Stimulated activated CD4-positive, alpha-beta T cell treated with anti-CD3 and anti-CD28 coated beads, Interleukin-2, amount 100 ng/mL, for 48 hours (primary cell): ENCODE measurements at places on chromosomes 13 and 19.

GRCh38 chr13:38703255-38703654 lies 16.4 kb downstream of the FREM2 start:
- no peak for DNase-seq

- DNase-seq: no peak
Measured at GRCh38 chr19:18390065-18390907, 4.3 kb downstream of the GDF15 start.

- DNase-seq: no peak
Measured at GRCh38 chr13:45206340-45206739, 5.5 kb upstream of the KCTD4 start.

DNA sequence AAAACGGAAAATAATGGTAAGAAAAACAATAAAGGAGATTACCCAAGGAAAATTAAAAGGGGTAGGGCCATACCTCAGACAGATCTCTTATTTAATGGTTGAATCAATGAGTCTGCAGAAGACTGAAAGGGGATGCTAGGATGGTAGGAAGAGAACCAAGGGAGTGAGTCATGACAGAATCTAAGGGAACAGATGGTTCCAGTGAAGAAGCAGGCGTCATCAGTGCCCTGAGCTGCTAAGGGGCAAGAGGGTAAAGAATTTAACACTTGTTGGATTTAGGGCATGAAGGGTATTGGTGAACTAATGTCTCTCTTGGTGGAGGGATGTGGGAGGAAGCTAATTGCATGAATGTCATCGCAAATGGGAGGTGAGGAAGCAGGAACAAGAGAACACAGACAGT lies 329.2 kb upstream of the TSHZ3 start:
- DNase-seq: no peak

- no peak for DNase-seq
Measured at GRCh38 chr13:107865318-107865575, 350.1 kb downstream of the LIG4 start.

- no peak for DNase-seq
Measured at GRCh38 chr19:14000691-14001375, 5.3 kb downstream of the RFX1 start.

DNA sequence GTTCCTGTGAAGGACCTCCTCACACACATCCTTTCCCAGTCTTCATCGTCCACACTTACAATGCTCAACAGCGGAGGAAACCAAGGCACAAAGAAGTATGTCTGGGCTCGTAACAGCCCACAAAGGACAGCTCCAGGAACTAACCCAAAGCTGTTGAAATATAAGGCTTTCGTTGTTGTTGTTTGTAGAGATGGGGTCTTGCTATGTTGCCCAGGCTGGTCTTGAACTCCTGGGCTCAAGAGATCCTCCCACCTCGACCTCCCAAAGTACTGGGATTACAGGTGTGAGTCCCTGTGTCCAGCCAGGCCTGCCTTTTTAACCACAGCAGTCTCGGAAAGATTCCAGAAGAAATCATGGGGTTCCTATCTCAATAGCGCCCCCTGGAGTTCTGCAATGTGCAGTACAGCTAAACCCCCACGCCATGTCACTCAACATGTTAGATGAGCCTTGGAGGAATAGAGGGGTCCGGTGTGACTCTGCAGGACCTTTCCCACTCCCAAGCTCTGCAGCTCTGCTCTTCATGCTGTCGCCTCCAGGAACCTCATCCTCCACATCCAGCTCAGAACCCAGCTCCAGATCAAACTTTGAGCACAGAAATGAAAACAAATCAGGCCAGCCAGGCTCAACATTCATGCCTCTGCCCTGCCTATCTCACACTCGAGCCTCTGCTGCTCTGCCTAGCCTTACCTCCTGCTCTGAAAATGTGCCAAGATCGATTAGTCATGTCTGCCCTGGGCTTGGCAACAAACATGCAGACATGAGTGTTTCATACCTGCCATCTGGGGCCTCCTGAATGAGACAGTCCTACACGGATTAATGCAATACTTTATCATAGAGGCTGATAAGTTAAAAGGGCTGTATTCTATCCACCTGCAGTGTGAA lies 7.5 kb downstream of the PLA2G4C start:
- DNase-seq: peak; percentile 45

- DNase-seq: no peak
Measured at GRCh38 chr13:40671956-40672764, 5.7 kb upstream of the FOXO1 start.

DNA sequence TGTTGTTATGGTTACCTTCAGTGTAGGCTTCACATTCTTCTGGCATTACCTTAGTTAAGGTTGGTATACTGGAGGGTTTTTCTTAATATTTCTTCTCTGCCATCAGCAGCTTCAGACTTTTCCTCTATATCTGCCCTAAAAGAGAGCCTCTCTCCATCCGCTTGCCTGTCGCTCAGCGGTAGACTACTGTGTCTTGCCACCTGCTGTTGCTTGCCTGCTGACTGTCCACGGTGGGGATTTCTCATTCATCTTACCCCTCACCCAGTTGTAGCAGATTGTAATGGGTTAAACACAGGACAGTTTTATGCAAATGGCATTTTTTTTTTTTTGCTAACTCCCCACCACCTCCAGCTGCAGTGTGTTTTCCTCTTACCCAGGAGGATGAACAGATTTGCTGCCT lies 577.2 kb downstream of the SLITRK5 start:
- DNase-seq: no peak

DNA sequence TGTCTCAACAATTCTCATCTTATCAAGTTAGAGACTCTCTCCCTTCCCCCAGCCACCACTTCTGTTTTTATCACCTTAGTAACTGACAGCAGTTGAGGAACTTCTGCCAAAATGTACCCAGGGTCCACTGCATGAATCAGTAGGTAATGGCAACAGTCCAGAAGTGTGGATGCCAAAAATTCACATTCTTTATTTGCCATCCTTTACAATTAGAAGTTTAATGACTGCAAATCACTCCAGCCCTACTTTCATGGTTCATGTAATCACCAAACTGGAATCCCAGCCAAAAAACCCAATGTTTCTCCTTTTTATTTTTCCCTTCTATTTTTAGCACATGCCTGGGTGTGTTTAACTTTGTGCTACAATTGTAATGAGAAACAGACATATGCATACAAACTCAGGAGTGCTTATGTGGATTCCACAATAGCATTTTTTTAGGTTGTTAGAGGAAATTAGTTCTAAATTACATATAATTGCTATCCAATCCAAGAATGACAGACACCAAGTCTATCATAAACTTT lies 243.5 kb downstream of the RGCC start:
- DNase-seq: no peak

DNA sequence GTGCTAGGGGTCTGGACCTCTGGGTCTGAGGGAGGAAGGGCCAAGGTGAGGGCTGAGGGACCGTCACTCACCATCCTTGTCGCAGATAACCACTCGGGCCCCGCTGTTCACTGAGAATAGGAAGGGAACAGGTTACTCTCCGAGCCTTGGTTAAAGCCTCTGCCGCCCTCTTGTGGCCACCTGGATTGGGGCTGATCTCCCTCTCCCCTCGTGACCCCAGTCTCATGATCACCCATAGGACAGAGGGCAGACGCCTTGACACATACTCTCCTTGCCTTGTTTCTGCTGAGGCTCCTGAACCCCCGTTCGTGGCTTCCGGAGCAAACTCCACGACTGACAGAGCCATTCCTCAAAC lies 580 bp downstream of the HSD17B14 start:
- DNase-seq: peak; percentile 98

DNA sequence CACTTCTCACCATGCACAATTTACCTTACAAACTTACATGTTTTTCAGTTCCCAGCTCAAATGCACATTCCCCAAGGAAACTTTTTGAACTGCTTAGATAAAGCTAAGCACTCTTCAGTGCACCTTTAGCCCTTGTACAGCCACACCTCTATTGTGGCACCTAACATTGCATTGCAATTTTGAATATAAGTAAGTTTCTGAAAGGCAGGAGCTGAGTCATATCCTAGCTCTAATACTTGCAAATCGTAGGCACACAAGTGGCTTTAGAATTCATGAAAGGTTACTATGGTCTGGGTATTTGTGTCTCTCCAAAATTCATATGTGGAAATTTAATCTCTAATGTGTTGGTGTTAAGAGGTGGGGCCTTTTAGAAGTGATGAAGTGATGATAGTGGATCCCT lies 4.9 kb upstream of the ESD start:
- DNase-seq: no peak

GRCh38 chr13:40102854-40103253 lies 447.4 kb downstream of the COG6 start:
- DNase-seq: peak; percentile 86

GRCh38 chr13:29877456-29878078 lies 27.1 kb upstream of the UBL3 start:
- no peak for DNase-seq

DNA sequence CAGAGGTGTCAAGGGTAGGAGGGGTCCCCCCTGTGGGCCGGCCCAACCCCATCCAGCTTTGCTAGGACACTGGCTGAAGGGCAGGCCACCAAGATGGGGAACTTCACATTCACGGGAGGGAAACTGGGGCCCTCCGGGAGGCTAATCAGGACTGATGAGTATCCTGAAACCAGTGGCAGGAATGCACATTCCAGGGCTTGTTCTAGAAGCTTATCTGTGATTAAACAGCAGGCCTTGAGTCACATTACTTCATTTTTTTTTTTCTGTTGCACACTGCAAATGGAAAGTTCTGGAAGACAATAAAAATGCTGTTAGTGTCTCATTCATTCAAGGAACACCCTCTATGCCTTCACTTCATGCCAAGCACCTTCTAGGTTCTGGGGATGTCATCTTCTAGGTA lies 15.5 kb upstream of the SIGLEC11 start:
- DNase-seq: no peak

GRCh38 chr13:37453246-37453645 lies 145.3 kb downstream of the POSTN start:
- DNase-seq: no peak

GRCh38 chr13:20997301-20998161 lies 63.9 kb downstream of the LATS2 start:
- DNase-seq: no peak

DNA sequence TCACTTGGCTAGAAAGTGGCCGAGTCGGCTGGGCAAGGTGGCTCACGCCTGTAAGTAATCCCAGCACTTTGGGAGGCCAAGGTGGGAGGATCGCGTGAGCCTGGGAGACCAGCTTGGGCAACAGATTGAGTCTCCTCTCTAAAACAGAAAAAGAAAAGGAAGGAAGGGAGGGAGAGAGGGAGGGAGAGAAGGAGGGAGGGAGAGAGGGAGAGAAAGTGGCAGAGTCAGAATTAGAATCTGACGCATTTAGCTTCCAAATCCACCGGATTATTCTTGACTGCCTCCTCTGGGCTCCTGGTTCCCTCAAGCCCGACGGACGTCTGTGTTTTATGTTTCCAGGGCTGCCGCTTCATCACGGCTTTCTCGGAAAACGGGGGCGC lies 22.5 kb downstream of the LRFN3 start:
- no peak for DNase-seq

- no peak for DNase-seq
Measured at GRCh38 chr13:31184981-31185645, 14.7 kb upstream of the B3GLCT start.

DNA sequence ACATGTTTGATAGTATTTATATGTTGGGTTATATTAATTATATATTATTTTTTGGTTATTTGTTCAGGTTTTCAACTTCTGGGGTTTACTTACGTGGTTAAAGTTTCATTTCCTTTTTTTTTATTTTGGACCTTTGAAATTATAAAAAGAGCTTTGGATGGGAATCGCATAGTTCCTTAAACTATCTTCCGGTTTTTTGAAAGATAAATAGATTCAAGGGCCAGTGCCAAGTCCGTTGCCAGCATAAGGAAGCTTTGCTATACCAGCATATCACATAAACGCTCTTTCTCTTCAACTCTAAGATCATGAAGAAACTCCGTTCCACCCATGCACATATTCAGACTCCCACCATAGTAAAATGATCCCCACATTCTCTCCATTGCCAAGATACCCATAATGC lies 7.4 kb upstream of the OXGR1 start:
- DNase-seq: no peak

GRCh38 chr13:41751277-41751676 lies 209.6 kb downstream of the VWA8 start:
- no peak for DNase-seq

GRCh38 chr13:49113526-49114286 lies 106.4 kb upstream of the MLNR start:
- DNase-seq: no peak

DNA sequence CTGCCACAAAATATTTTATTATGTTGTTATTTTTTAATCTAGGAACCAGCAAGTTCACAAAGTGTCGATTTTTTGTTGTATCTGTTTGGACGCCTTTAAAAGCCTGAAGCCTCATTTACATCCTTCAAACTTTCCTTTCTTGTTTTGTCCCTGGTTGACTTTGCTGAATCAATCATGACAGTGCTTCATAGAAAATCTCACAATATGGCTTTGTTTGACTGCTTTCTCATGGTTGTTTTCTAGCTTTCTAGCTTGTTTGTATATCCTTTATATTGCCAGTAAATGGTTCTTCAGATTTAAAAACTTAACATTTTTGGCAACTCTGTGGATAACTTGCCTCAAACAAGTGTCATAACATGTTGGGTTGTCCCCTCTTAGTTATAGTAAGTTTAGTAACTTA lies 84.1 kb upstream of the ATXN8OS start:
- no peak for DNase-seq

- DNase-seq: no peak
Measured at GRCh38 chr19:6458695-6459261, 814 bp downstream of the SLC25A23 start.

DNA sequence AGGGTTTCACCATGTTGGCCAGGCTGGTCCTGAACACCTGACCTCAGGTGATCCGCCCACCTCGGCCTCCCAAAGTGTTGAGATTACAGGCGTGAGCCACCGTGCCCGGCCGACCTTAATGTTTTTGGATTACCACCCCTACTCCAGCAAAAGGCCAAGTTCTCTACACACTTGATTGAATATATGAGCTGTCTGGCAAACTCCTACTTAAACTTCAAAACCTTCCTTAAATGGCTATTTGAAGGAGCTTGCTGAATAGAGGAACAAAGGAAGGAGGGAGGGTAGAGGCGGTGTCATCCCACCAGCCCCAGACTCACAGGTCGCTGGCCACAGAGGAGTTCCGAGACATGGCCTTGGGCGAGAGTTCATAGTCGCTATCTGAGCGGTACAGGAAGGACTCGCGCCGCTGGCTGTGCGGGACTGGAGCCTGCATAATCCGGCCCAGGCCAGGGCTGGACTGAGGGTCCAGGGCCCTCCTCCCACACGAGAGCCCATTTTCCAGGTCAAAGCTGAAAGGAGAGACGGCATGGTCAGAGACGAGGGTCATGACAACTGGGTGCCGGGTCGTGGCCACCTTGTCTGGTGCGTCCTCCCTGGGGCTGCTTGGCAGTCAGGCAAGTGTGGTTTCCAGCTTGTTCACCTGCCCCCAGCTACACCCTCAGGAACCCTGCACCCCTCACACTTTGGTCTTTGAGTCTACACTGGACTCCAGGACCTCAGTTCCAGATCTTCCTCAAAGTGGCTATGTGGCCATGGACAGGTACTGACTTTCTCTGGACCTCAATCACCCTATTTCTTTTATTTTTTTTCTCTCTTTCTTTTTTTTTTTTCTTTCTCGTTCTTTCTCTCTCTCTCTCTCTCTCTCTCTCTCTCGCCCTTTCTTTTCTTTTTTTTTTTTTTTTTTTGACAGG lies 4.2 kb downstream of the PDE4C start:
- no peak for DNase-seq

DNA sequence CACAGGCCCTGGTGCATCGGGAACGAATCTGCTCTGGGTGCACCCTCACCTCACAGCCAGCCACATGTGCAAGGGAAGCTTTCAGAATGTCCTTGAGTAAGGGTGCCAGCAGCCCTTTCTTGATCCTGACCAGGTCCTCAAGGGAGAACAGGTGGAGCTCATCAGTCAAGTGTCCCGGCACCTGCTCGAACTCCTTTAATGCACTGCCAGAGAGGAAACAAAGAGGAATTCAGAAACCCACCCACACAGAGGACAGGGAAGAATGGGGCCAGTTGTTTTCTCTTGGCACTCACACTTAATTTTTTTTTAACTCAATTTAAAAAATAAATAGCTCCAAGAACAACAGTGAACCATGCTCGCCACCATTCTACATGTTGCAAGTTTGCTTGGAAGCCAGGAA lies 41.7 kb downstream of the RUBCNL start:
- no peak for DNase-seq
